ENCODE measurements at places on chromosomes 3 and 15.

GRCh38 chr3:176872771-176873209 lies 324.5 kb downstream of the TBL1XR1 start:
- peak; percentile 51 for DNase-seq

- DNase-seq: no peak
These were observed 9.4 kb downstream of the ATP11B start for GRCh38 chr3:182802413-182803390.

- DNase-seq: no peak
These were observed 47.8 kb downstream of the BOC start for GRCh38 chr3:113259196-113259595.

DNA sequence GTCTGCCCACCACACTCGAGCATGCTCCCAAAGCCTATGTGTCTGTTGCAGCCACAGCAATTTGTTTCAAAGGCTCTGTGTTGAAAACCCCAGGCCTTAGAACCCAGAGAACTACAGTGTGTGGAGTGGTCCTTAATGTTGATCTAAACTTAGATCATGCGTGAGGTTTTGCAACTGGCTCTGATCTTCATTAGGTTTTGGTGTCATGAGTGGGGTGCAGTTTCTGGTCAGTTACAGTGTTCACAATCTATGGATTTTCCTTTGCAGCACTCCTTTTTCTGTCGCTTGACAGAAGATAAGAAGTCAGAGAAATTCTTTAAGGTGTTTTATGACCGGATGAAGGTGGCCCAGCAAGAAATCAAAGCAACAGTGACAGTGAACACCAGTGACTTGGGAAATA lies 213.0 kb upstream of the BHLHE40 start:
- no peak for DNase-seq

DNA sequence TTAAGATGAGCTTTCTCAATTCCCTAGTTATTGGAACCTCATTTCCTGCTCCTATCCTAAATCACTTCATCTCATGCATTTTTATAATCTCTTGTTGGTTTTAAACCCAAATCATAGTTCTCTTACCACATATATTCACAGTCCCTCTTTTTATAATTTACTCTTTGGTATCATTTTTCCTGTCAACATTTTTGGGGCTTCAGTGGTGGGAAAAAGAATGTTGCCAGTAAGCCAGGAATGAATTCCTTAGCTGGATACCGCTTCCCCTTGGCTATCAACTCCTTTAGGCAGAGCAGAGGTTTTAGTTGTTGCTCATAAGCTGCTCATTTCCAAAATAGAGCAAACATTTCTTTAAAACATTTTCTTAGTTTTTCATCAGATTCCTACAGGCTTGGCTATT lies 112.3 kb downstream of the GALK2 start:
- DNase-seq: no peak

GRCh38 chr3:172383306-172383796 lies 64.9 kb downstream of the GHSR start:
- no peak for DNase-seq

DNA sequence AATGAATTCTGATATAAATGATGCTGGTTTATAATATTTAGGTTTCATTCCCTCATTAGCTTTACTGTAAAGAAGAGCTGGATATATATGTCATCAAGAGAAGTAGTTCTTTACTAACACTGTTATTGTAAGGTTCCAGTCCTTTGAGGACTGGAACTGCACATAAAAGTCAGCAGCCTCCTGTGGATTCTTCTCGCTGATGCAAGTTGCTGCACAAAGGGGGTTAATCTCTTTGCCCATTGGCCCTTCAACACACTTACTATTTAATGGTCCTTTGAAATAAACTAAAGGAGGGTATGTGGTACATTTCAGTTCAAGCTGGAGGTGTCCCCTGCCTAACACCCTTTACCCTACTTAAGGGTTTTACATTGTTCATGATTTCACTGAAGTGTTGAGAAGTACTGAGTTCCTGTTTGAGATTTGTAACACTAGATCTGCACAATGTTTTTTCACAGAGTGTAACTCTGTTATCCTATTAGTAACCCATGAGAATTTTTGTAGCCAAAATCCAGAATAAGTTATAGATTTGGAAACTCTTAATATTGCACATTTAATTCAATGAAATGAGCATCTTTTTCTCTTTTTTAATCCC lies 43.9 kb downstream of the NR2C2 start:
- no peak for DNase-seq

GRCh38 chr15:76293361-76293760 lies 17.9 kb downstream of the ETFA start:
- DNase-seq: no peak
